Activated CD4-positive, alpha-beta T cell treated with anti-CD3 and anti-CD28 coated beads, Interleukin-2, amount 50 U/mL, for 1 hour (primary cell): ENCODE measurements at places on chromosomes 3 and 15.

DNA sequence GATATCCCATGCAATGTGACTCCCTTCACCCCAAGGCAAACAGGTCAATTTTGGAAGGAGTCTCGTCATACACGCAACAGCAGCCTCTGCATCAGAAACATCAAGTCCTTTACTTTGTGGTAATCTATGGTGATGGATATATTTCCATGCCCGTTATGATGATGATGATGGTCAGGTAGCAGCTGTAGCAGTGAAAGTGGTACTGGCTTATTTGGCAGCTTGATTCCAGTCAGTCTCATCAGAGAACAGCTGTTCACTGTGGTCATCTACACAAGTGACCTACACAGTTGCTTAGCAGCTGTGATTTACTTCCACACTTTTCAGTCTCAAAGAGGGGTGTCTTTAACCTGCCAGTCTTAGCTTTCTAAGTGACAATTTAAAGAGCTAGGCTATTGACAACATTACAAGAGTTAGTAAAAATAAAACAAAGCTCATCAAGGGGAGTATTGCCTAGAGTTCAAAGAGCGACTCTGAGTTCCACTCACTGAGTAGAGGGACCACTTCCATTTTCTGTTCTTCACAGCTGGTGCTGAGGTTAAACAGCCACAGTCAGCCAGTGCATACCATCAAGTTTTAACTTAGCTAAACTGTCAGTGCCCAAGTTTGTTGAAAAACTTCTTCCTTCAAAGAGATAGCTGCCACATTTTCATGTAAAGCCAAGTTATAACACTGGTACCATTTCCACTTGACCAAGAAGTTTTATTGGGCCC, 587.4 kb upstream of the KCNMB2 start:
- no peak for DNase-seq

DNA sequence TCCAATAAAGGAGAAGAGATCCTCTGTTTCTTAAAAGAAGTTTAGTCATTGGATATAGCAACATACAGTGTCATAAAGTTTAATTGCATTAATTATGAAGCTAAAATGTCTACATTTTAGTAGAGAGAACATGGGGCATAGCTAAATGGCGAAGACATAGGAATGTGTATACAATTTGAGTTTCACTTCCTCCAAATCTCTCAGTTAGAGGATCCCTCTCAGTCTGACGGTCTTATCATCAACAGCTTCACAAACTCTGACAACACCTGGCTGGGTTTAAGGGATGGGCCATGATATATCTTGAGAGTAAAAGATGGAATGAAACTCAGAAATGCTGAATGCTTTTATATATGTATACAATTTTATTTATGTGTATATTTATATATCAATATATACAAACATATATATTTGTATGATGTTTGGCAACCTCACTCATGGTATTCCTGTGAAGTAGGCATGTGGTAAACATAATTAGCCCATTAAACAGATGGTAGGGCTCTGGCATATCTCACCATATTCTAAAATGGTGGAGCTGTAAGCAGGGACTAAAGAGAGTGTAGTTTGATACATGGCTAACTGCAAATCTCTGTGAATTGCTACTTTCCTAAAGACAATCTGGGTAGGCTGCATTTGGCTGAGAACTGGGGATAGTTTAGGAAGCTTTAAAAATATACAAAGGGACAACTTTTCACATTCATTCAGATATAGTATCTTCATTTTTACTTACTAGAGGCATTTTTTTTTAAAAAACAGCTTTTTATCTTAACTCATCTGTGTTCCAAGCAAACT, 111.6 kb downstream of the TIGIT start:
- no peak for DNase-seq

DNA sequence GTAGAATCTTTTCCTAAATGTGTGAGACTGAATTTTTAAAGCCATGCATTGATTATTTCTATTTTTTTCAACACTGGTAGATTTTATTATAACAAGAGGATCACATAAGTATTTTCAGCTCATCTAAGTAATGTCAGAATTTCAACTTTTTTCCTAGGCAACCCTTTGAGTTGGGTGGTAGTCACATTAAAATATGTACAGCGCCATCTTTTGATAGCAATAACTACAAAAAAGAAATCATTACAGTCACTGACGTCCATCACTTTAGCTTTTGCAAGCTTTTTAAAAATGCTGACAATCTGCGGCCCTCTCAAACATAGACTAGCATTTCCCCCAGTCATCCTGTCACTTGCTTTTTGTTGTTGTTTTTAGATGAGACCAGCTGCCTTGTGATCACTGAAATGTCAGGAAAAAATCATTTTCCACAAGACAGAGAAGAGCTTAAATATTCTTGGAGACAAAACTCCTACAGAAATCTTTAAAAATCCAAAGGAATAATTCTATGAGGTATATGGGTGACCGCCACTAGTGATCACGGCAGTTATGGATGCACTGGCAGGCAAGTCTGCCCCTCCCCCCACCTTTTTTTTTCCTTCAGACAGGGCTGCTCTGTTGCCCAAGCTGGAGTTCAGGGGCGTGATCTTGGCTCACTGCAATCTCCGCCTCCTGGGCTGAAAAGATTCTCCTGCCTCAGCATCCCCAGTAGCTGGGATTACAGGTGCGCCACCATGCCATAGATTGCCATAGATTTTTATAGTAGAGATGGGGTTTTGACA, 384.0 kb upstream of the KCNMB2 start:
- DNase-seq = no peak

GRCh38 chr3:178058629-178059028, 477.6 kb upstream of the KCNMB2 start:
- DNase-seq = no peak

- no peak for DNase-seq
These were observed 29.4 kb upstream of the FBN1 start for GRCh38 chr15:48674876-48675275.

DNA sequence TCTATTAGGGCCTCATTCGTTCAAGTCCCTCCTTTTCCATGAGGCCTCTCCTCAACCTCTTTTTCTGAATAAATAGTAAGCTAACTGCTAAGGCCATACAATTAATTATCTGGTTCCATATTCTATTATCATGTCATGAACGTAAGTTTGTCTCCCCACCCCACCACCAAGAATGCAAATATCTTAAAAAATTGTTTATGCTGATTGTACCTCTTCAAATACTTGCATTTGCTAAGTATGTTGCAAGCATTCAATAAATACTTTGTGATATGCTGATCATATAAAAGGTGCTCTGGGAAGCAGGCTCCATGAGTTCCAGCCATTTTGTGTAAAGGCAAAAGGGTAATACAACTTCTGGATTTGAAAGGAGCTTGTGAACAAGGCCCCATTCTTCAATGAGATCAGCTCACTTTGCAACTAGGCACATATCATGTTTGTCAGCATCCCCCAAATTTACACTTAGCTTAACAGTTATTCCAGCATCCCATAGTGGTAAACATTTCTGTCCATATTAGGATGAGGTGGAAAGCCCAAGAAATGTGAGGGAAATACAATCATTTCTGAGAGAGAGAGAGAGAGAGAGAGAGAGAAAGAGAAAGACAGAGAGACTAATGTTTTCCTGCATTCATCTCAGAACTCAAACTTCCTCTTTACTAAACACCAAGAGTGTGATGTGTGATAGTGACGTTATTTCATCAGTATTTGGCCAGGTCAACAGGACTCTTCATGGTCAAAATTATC, 33.2 kb downstream of the SLC12A8 start:
- no peak for DNase-seq

DNA sequence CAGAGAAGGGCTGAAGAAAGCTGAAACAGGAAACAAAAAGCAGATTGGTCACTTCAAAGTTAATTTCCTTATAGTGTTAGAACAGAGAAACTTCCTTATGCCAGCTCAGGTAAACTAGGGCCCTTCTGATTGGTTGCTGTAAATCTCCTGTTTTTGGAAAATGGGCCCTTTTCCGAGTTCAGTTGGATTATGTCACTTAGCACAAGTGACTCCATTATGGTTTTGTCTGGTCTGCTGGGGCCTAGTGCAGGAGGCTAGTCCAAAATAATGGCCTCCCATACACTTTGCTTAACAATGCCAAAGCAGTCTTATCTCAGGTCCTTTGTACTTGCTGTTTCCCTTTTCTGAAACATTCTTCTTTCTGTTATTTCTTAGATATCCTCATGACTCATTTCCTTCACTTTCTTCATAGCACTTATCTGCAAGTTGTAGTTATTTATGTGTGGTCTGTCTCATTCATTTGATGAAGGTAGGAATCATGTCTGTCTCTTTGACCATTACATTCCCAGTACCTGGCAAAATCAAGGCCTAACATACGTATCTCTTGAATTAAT, 7.7 kb upstream of the DCP1A start:
- no peak for DNase-seq

- DNase-seq = no peak
These were observed 540.1 kb downstream of the NR2F2 start for GRCh38 chr15:96870580-96870979.

DNA sequence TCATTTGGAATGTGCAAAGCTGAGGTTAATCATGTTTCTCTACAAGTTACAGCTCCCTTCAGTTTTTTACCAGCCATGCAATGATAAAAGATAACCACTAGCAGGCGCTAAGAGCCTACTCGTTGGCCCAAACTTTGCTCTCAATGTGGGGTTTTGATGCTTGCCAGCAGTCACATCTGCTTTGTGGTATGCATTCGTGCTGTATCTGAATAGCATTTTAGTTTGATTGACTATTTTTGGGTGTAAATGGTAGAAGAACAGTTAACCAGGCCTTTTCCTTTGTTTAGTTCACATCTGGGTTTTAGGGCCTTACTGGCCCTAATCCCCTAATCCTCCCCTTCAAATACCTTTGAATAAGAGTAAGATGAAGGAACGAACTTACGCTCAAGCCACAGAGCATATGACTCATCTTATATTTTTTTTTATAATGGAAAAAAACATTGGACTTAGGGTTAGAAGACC, 4.4 kb upstream of the CLDN11 start:
- DNase-seq = peak; percentile 23

GRCh38 chr3:195131176-195131575, 139.8 kb downstream of the XXYLT1 start:
- no peak for DNase-seq

- DNase-seq = no peak
These were observed 25.6 kb upstream of the VPS8 start for GRCh38 chr3:184786280-184786941.

GRCh38 chr15:30924353-30924752, 20.6 kb downstream of the FAN1 start:
- DNase-seq = no peak

DNA sequence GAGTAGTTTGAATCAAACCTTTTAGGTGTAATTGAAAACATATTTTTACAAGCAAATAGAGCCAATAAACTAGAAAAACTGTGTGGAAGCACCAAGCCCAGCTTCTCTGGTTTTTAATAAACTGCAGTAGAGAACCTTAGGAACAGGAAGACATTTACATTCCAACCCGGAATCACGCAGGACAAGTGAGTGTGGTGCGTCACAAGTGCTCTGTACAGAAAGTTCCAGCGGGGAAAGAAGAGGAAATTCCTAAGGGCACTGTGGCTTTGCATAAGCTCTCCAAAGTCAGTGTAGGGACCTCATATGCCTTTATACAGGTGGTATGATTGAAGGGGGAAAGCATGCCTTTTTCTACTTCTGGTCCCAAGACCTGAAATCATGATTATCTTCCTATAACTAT, 21.6 kb downstream of the COL8A1 start:
- DNase-seq = no peak

DNA sequence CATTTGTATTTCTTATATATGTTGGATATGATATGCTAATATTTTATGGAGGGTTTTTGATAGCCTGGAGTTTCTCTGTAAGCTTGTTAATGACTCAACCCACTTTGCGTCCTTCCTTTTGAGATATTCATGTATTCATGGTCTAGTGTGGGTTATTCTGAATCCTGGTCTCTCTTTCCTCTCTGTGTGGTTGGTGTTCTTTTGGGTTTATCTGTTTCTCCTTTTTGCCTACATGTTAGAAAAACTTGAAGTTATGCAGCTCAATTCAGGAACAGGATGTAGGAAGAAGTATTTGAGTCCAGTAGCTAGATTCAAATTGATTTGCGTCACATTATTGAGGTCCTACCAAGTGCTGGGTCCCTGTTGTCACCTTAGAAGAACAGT, 28.1 kb downstream of the CMTM7 start:
- DNase-seq = no peak

DNA sequence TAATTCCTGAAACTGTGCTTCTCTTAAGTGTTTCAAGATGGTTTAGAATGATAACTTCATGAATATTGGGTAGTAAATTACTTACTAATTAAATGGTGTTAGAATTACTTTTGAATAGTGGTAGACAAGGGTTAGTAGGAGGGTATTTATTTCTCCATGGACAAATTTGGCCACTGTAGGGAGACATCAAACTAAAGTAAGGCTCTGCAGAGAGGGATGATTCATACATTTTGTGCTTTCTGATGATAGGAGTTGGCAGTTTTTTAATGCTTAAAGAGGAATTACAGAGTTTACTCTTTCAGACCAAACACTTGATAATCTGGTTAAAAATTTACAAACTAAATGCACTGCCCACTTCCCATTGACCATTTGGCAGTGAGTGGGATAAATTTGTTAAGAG, 127.6 kb downstream of the NAALADL2 start:
- DNase-seq = no peak

- DNase-seq = no peak
These were observed 8.1 kb downstream of the FAM131A start for GRCh38 chr3:184345317-184346144.

GRCh38 chr3:131081224-131081623, 54.5 kb downstream of the NEK11 start:
- DNase-seq = no peak

DNA sequence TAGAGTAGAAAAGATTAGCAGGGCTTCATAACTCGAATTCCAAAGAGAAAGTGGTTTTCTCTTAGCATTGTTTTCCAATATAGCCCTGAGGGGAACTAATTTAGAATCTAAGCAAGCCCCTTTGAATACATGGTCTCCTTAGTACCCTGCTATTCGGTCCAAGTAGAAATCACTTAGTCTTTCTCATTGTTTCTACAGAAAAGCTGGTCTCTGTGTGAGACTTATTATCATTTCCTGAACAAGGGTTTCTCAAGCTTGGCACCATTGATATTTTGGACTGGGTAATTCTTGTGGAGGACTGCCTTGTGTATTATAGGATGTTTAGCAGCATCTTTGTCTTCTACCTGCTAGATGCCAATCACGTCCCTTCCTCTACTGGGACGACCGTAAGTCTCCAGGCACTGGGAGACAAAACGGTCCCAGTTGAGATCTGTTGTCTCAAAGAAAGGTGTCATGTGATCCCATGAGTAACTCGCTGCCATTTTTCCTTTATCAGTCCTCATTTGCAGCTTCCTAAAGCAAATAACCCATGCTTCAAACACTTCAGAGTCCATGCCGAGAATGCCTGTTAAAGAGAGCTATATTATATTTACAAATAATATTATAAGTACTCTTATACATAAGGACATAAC, 230.7 kb upstream of the SLCO3A1 start:
- no peak for DNase-seq
